Erythroblast (primary cell): ENCODE measurements at places on chromosomes 16 and 17.

GRCh38 chr17:7249214-7249613, 2.3 kb downstream of the CTDNEP1 start:
- DNase-seq = no peak

DNA sequence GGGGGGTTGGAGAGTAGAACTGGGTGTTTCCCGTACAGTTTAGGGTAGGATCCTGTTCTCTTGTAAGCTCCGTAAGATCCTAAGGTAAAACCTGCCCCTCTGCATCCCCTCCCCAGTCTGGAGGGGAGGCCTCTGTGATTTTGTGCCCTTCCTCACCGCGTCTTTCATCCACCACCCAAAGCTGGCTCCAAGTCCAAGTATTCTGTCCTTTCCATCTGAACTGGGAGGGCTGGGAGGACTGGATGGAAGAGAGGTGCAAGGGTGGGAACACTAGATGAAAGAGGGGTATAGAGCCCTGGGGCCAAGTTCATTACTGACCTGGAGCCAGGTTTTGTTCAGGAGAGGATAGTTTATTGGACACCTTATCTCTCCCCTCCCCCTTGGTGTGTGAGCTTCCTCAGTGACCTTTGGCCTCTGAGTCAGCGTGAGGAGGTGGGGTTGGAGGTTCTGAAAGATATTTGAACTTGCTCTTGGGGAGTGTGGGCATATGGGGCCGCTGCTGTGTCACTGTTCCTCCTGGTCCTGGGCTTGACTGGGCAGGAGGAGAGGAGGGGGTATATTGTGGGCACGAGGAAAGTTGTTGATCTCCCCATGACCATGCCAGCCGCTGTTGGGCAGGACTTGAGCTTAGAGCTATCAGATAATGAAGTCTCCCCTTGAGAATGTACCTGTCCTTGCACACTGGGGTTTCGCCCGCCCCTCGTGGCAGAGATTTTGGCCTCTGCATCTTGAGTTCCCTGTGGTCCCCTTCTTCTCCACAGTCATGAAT, 1.6 kb downstream of the LASP1 start:
- peak; percentile 89 for DNase-seq

DNA sequence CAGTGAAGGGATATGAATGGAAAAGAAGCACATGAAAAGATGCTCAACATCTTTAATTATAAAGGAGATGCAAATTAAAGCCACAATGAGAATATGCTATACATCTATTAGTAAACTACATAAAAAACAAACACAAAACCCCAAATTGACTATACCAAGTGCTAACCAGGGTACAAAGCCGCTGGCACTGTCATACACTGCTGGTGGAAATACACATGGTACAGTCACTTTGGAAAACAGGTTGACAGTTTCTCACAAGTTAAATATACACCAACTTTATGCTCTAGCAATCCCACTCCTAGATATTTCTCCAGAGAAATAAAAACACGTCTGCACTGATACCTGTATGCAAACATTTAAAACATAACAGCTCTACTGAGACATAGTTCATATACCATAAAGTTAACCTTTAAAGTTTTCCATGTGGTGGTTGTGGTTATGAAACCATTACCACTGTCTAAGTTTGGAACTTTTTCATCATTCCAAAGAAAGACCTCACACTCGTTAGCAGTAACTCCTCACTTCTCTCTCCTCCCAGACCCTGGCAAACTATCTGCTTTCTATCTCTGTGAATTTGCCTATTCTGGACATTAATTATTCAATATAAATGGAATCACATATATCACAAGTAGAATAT, 42.7 kb downstream of the ADGRG5 start:
- DNase-seq = no peak

DNA sequence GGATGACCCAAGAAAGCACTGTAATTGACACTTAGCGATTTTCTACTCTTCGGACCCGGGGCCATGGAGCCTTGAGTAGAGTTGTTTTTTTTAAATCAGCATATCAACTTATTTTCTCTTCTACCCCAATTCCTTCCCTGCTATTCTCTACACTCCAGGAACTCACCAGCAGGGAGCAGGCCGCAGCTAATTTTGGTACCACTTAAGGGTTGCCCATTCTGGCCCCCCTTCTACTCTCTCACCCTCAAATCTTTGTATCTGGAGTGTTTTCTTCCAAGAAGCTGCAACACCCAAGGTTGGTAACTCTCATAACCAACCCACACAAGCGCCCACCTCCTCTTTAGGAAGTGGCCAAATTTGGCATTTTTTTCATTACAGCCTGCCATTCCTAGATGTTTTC, 5.5 kb upstream of the ERAL1 start:
- peak; percentile 68 for DNase-seq

GRCh38 chr17:55354010-55354409, 67.6 kb downstream of the MMD start:
- no peak for DNase-seq

DNA sequence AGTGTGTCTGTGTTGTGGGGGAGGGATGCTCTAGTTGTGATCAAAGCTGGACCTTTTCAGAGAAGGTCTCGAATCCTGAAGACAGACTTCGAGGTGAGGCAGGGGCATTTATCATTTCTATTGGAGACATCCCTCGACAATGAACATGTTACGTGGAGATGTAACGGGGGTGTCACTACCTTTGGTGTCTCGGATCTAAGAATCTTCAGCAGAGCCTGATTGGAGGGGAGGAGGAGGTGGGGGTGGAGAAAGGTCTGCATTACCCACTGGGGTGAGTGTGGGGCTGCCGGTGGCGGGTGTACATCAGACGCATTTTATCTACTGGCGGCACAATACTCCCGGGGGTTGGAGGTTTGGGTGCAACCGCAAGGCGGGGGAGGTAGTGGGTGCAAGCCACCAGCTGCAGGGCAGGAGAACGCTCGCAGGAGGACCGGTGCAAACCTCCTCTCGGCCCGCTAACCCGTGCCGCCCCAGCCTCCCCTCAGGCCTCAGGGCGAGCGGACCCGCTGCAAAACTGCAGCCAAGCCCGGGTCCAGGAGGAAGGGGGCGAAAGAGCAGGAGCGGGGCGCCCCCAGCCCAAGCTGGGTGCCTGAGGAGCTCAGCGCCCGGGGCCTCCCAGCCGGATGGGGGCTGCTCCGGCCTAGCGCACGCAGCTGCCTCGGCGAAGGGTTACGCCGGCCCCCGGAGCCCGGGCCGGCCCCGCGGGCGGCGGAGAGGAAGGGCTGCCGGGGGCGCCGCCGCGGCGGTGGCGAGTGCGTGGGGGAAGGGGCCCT, 735 bp downstream of the ZNF652 start:
- peak; percentile 79 for DNase-seq

DNA sequence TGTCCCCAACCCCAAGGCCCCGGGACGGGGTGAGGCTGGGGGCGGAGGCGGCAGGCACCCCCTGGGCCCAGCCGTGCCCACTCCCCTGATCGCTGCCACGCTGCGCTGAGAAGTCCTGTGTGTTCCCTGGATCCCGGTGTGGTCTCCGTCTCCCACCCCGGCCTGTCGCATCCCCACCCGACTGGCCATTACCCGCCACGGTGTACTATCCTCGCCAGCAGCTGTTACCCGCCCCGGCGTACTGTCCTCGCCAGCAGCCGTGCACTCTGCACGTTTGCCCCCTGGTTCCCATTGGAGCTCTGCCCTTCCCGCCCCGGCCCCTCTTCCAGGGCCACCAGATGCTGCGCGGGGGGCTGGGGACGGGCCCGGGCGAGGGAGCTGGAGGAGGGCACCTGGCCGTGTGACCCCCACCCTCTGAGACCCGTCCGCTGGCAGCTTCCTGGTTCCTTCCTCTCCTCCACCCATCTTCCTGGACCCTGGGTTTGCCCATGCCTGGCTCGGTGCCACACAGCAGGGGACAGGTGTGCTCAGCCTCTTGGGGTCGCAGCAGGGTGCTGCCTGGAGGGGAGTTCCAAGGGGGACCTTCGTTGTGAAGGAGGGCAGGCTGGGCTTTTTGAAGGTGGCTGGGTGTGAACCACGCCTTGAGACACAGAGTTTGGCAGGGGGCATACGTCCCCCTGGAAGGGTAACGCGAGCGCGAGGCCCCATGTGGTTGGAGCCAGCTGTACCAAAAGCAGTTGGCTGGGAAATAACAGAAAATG, 19.7 kb downstream of the BAHCC1 start:
- DNase-seq = no peak

DNA sequence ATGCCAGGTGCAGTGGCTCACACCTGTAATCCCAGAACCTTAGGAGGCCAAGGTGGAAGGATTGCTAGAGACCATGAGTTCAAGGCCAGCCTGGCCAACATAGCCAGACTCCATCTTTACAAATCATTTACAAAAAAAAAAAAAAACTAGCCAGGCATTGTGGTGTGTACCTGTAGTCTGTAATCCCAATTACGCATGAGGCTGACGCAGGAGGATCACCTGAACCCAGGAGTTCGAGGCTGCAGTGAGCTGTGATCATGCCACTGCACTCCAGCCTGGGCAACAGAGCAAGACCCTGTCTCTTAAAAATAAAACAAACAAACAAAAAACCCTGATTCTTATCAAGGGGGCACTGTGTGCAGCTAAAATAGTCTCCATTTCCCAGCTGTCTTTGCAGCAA, 16.8 kb upstream of the HAP1 start:
- no peak for DNase-seq

DNA sequence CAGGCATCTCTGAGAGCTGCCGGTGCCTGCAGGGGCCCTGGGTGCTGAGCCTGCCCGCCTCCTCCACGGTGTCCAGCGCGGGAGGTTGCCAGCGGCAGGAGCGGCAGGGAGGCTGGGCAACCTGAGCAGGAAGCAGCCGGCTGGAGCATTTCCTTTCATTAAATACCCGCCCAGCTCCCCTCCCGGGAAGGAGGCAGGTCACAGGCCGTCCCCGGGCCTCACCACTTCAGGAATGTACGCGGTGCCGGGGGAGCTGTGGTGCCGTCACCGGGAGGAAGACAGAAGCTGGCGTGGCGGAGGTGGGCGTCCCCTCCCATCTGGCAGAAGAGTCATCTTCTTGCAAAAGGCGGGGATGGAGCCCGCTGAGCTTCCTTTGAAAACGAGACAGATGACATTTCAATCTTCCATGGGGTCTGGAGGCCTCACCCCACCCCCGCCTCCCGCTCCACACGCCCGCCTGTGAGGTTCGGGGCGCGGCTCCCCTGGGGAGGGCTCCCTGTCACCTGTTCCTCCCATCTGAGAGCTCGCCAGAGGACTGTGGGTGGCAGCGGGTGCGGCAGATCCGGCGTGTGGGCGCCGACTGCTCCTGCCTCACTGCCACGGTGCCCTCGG, 16.0 kb downstream of the SOX8 start:
- no peak for DNase-seq

GRCh38 chr16:57878586-57878985, 76.3 kb upstream of the KIFC3 start:
- DNase-seq = no peak
